Left lobe of liver (tissue), 2 donors: ENCODE measurements at places on chromosomes 6 and 20. TPM values are rescaled to one million over a fixed set of nuclear protein-coding genes. Genes with fewer than 3 reads are reported as not detected.

GRCh38 chr6:3037638-3038365 is 30.5 kb upstream of the RIPK1 start:
- DNase-seq, result no peak

- DNase-seq, result no peak
Measured at GRCh38 chr20:34557936-34558319, 590 bp upstream of the MAP1LC3A start.

- DNase-seq, result no peak
Measured at GRCh38 chr6:11317885-11318771, 85.7 kb upstream of the NEDD9 start.

Gene RCAN2
- 1.2 TPM for total RNA-seq

Gene MROH8
- total RNA-seq, result 4.7 TPM

GRCh38 chr6:55136916-55137315 is 37.4 kb upstream of the HCRTR2 start:
- no peak for DNase-seq

Gene RPS21
- total RNA-seq, result 432 TPM

DNA sequence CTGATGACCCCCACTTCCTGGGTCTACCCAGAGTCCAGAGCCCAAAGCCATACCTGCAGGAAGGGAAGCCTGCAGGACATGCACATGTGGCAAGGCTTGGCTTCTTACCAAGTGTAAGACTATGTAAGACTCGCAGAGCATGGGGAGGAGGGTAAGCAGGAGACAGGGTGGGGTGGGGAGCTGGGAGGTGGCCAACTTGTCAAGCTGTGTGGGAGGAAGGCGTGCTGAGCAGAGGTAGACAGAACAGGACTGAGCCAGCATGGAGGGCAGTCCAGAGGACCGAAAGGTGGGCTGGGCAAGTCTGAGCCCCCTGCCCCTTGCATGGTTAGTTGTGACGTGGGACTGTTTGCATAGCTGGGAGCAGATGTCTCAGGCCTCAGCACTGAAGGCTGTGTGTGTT is 53.4 kb upstream of the RNF24 start:
- no peak for DNase-seq

DNA sequence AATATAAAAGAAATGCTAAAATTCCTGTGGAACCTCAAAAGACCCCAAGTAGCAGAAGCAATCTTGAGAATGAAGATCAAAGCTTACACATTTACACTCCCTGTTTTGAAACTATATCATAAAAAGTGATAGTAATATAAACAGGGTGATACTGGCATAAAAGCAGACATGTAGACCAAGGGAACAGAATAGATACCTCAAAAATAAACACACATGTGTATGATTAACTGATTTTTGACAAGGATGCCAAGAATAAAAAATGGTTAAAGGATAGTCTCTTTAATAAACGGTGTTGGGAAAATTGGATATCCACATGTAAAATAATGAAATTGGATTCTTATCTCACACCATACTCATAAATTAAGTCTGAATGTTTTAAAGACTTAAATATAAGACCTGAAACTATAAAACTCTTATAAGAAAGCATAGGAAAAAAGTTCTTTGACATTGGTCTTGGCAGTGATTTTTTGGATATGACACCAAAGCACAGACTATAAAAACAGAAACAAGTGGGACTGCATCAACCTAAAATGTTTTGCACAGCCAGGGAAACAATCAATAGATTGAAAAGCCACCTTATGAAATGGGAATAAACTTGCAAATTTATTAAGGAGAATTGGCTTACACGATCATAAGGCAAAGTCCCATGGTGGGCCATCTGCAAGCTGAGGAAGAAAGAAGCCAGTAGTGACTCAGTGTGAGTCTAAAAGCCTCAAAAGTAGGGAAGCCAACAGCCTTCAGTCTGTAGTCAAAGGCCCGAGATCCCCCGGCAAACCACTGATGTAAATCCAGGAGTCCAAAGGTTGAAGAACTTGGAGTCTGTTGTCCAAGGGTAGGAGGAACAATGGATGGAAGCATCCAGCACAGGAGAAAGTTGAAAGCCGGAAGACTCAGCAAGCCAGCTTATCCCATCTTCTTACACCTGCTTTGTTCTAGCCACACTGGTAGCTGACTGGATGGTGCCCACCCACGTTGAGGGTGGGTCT is 144.3 kb downstream of the MEI4 start:
- DNase-seq, result peak; percentile 47

- no peak for DNase-seq
Measured at GRCh38 chr6:63714091-63714490, 78.5 kb downstream of the PHF3 start.

DNA sequence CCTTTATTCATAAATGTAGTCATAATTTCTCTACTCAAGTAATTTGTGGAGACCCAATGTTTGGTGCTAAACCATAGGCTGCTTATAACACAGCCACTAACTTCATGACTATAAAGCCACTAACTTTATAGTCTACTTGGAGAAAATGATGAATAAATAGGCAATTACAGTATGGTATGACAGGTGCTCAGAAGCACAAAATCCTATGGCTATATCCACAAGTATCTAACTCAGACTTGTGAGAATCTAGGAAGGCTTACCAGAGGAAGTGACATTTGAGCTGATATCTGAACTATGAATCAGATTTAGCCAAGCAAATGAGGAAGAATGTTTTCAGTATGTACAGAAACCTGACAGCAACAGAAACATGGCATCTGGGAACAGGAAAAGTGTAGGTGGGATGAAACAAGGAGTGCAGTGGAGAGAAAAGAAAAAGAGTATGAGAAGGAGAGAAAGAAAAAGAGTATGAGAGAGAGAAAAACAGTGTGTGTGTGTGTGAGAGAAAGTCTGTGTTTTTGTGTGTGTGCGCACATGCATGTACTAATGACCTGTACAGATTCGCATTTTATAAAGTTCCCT is 59.9 kb downstream of the REV3L start:
- DNase-seq, result no peak

Gene HLA-DPB1
- total RNA-seq, result 11.3 TPM
